Erythroblast (primary cell): ENCODE measurements at places on chromosomes 6 and 20.

DNA sequence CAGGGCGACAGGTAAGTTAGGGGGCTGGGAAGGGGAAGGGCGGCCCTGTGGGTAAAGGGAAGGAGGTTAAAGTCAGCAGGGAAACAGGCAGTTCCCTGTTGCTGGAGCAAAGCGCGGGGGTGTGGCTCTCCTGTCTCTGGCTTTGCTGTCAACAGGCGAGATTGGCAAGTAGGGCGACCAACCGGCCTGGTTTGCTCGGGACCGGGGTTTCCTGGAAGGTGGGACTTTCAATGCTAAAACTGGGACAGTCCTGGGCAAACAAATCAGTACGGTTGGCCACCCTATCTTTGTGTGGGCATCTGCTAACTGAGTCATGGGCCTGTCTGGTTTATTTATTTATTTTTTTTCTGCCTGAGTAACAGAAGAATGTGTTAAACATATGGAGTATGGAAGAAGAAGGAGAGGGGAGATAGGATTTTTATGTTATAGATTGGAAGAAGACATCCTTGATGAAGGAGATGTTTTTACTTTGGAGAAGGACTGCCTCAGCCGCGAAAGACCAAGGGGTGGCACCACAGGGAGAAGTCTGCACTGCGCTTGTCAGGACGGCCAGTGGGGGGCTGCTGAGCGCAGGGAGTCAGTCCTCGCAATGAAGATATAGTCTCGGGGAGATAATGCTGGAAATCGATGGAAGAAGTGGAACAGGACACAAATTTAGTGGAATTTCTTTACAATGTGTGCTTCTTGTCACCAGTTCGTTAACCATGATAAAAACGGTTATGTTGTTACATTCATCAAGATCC is 43.4 kb upstream of the ESR1 start:
- DNase-seq, result peak; percentile 36

GRCh38 chr6:125947615-125948014 is 9.0 kb upstream of the HINT3 start:
- DNase-seq, result peak; percentile 48

DNA sequence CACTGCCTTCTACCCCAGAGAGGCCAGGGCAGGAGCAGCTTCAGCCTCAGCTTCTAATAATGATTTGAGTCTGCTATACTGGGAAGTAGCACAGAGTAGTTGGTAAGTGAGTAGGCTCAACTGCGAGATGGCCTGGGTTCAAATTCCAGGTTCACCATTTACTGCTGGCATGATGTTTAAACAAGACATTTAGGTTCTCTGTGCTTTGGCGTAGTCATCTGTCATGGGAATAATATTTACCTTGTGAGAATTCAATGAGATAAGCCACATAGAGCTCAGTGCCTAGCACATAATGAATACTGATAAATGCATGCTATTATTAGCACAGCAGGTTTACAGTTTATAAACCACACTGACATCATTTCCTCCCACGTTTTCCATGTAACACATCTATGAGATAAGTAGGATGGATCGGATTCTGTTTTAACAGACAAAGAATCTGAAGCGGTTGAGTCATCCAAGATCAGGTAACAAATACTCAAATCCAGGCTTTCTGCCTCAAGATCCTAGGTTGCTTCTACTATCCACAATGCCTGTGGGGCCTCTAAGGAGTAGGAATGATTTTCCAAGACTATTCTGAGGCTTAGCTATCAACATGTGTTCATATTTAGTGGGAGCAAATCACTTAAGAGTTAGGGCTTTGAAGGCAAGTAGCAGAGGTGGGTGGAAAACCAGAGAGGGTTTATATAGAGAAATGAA is 72.9 kb upstream of the DTNBP1 start:
- no peak for DNase-seq

DNA sequence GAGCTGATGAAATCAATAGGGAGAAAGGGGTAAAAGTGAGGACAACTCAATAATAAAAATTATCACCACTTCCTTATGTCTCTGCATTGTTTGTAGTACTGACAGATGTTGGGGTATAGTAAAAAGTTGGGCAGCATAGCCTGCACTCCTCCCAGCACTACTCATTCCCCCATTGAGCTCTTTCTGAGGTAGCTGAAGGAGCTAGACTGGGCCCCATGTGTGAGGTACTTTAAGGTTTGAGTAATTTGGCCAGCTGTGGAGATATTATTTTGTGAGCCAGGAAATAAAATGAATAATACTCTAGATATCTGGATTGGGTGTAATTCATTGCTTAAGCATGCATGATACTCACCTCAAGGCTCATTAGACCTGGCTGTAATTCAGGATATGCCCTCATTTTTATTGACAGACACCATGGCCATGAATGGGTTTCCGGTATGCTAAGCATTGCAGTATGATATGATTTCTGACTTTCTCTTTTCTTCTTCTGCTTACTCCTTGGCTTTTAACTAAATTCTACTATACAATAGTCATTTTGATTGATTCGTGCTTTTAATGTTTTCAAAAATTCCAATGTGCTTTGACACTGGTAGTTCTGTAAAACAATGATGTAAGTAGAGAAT is 283.9 kb upstream of the RIMS1 start:
- DNase-seq, result no peak
